Kidney epithelial cell (primary cell): ENCODE measurements at places on chromosomes 5 and 9.

DNA sequence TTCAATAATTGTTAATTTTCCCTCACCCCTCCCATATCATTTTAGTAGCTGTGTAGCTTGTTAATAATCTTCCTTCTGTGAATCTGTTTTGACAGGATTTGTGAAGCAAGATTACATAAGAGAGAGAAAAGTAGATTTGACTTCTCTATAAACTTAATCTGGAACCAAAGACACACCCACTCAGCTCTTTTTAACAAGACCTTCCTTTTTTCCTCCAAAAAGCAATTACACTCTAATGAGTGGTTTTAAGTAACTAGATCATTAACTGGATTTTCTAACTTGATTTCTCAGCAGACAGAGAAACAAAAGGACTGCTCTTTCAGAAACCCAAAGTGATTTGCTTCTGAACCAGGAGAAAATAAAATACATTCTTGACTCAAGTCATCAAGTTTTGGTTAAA, 21.9 kb downstream of the RFK start:
- no peak for DNase-seq

DNA sequence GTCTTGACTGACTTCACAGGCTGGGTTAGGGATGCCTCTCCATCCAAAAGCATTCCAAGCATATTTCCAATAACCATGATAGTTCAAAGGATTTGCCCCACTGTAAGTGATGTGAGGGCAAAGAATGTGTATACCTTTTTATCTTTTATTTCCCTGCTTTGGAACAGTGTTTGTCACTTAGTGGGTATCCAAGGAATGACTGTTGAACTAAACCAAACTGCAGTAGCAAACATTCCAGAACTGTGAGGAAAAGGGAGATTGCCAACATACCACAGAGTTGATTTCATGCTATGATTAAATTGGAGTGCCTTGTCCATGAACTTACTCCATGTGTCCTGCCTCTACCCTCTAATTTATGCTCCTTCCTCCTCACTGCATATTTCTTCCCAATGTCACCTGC, 400.0 kb downstream of the KIAA0825 start:
- DNase-seq = peak; percentile 69

- DNase-seq = no peak
These were observed 339.3 kb upstream of the SLC30A5 start for GRCh38 chr5:68754536-68754935.

GRCh38 chr9:134563397-134563796, 78.2 kb upstream of the COL5A1 start:
- DNase-seq = no peak
